ENCODE measurements at places on chromosomes 12 and 14.

DNA sequence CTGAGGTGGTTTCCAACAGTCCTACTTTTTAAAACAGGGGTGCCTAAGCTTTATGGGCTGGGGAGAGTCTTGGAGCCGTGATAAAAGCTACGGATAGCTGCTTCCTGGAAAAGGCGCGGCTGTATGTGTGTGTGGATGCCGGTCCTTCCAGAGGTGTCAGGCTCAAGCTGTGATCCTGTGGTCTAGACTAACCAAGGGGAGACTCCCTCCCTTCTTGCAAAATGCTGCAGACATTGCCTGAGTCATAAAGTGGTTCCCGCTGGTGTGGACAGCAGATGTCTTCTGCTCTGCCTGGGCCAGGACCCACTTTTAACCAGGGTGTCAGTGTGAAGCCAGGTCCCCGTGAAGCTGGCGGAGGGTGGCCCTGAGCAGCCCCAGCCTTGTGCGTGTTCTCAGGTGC is 37.8 kb downstream of the CCDC92 start:
- no peak for DNase-seq

DNA sequence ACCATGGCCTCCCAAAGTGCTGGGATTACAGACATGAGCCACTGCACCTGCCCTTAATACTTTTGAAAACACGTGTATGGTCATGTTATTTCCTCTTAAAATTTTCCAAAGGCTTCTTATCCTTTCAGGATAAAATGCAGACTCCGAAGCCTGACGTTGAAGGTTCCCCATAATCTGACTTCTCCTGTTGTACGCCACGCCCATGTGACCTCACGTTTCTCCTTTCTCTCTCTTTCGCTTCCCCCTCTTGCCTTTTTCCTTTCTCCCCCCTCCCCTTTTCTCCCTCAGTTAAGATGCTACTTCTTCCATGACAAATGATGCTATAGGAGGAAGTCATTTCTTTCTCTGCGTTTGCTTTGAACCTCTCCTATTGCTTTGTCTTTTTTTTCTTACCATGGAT is 266.0 kb downstream of the FBXL14 start:
- no peak for DNase-seq

DNA sequence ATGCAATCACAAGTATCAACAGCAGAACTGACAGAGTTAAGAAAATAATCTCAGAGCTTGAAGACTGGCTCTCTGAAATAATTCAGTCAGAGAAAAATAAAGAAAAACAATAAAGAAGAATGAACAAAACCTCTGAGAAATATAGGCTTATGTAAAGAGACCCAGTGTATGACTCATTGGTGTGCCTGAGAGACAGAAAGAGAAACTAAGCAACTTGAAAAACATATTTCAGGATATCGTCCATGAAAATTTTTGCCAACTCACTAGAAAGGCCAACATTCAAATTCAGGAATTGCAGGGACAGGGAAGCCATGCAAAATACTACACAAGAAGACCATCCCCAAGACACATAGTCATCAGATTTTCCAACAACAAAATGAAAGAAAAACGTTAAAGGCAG is 56.2 kb downstream of the APOBEC1 start:
- DNase-seq, result no peak

- DNase-seq, result no peak
These were observed 25.0 kb downstream of the MFAP5 start for GRCh38 chr12:8637666-8638065.

DNA sequence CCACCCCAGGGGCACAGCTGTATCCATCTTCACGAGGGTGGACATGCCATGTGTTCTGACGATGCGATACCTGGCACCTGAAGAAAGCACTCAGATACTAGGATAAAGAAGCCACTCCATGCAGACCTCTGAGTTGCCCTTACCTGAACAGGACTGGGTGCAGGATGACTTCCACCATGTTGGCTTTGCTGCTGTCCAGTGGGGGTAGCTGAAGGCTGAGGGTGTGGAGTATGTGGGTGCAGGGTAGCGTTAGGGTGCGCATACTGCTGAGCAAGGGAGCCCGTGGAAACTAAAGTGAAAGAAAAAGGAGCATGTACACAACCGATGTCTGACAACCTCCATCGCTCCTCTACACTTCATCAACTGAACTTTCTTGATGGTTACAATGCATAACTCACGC is 51.3 kb downstream of the SH2B3 start:
- no peak for DNase-seq

DNA sequence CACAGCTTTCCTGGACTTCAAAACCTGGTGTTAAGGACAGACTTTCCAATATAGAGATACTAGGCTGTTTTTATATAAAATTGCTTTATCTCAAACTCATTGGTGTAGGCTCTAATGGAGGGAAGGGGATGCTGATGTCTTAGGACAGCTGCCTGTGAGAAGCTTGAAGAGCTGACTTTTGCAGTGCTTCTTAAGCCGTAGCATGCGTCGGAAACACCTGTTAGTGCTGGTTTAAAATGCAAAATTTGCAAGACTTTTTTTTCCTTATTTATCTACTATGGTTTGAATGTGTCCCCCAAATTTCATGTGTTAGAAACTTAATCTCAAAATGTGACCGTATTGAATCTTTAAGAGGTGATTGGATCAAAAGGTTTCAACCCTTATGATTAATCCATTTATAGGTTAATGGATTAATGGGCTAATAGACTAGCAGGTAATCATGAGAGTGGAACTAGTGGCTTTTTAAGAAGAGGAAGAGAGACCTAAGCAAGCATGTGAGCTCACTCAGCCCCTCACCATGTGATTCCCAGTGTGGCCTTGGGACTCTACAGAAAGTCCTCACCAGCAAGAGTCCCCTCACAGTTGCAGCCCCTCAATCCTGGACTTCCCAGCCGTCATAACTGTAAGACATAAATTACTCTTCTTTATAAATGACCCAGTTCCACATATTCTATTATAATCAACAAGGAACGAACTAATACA is 60.9 kb upstream of the FUT8 start:
- no peak for DNase-seq

GRCh38 chr12:101287357-101287756 is 7.5 kb downstream of the UTP20 start:
- no peak for DNase-seq

- no peak for DNase-seq
These were observed 70.0 kb upstream of the DICER1 start for GRCh38 chr14:95227279-95227860.

GRCh38 chr12:112087851-112088250 is 20.7 kb downstream of the NAA25 start:
- DNase-seq, result no peak

DNA sequence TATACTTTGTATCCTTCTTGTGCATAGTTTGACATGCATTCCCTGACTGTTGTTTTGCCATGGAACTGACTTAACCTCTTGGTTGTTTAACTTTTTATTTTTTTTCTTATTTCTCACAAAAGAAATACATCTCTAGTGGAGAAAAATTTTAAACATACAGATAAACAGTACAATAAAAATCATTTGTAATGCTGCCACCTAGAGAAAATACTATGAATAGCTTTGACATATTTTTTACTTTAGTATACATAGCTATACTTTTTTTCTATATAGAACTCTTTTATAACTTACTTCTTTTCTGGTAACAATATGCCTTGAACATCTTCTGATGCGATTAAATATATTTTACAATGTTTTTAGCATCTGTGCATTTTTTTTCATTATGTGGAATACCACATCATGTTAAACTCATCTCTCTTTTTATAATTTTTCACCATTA is 184.5 kb downstream of the AKAP6 start:
- no peak for DNase-seq

- DNase-seq, result no peak
These were observed 73.6 kb downstream of the SRGAP1 start for GRCh38 chr12:63917864-63918799.

DNA sequence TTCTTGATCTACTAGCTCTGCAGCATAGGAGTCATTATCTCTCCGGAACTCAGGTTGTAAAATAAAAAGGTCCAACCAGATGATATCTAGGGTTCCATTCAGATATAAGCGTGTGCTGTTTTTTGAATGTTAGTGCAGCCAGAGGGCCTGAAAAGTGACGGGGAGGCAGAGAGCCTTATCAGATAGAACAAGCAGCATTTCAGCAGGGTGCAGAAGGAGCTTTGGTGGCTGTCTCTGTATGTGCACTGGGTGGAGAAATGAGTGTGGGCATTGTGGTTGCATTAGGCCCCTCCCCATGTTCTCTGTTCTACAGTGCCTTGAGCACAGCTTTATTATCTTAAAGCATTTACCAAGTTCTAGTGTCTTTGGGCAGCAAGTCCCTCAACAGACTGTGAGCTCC is 275.1 kb downstream of the NRXN3 start:
- peak; percentile 77 for DNase-seq

- no peak for DNase-seq
These were observed 25.7 kb downstream of the TSHR start for GRCh38 chr14:80981156-80981555.

GRCh38 chr12:49552014-49552413 is 13.2 kb downstream of the KCNH3 start:
- DNase-seq, result no peak

- no peak for DNase-seq
These were observed 12.5 kb upstream of the MTERF2 start for GRCh38 chr12:106999446-106999845.

DNA sequence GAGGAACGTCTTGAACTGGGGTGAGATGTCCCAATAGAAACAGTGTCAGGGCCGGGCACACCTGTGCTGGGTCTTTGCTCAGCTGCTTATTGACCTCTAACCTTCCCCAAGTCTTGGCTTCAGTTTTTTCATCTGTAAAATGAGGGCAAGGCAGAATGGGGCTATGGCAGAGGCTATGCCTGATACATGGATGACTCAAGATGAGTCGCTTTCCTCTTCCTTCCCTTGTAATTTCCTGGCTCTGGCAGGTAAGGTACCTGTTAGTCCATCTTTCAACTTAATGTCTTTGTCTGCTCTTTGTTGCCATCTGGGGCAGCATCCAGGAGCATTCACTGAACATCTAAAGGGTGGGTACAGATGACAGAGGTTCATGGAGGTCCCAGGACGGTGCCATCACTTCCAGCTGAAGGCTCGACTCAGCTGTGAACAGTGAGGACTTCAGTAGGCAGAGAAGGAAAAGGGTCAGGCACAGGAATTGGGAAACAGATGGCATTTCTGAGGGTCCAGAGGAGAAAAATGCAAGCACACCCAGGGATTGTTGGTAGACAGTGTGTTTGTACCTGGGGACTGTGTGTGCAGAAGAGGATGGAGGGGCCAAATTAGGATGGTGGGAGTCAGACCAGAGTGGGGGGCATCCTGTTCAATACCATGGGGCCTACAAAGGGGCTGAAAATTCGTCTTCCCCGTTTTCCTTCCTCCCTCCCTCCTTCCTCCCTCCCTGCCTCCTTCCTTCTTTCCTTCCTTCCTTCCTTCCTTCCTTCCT is 268.3 kb downstream of the VRK1 start:
- no peak for DNase-seq

DNA sequence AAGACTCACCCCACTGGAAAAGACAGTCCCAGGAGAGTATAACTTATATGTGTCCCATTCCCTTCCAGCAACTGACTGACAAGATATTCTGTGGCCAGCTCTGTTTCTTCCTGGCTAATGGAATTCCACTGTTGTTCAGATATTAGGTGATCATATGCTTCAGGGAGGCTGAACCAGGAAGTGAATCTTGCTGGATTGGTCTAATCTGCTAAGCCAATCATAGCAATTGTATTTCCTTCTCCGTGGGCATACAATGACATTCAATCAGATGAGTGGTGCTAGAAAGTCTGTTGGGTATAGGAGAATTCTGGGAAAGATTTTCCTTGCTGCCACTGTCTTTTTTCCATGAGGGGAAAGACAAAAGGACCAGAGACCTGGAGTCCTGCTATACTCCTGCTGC is 12.1 kb downstream of the PYGL start:
- no peak for DNase-seq

DNA sequence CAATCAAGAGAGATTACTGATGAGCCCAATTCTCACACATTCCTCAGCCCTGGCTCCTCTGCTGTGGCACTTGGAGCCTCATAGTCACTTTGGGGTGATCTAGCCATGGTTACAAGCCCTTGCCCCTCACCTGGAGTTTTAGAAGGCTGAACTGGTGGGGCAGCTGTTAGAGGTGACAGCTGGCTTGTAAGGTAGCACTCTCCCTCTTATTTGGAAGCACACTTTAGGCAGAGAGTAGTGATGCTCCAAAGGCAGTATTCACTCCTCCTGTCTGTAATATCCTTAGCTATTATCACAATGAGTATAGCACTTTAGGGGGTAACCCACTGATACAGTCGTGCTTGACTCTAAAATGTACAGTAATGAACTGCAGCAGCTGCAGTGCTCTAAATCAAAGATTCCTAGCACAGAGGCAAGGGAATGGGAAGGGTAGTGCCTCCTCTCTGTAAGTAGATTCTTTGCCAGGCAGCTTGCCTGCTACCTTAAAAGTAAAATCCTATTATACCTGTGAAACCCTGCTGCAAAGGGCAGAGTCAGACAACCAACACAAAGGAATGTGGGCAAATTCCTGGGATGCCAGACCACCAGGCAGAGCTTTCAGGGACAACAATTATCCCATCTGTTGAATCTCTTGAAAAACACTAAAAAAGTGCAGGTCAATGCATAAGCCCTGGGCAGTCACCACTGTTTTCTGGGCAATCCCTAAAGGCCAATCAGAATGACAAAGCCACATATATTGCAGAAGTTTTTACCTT is 336.3 kb downstream of the NOVA1 start:
- DNase-seq, result no peak

DNA sequence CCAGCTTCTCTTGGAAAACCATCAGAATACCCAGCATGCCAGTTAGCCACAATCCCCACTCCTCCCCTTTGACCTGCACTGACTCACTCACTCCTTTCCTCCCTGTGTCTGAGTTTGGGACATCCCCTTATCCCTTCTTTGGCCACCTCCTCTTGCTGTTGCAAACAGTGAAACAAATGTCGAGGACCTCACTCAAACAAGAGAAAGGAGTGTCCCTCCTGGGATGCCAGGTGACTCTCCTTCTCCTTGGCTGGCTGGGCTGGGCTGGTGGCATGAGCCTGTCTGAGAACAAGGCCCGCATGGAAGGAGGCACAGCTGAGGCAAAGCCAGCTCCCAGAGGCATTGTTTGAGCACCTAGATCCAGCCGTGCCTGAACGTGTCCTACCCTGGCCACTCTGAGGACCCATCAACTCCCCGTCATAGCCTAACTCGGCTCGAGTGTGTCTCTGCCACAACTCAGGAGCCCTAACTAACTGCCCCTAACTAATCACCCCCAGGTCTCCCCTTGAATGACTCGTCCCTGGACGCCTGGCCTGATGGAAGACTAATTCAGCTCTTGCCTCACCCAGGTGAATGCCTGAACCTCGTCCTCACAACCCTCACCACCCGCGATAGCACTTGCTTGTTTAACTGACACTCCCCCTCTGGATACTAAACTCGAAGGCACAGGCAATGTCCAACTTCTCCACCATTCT is 43.0 kb downstream of the NCOR2 start:
- no peak for DNase-seq

DNA sequence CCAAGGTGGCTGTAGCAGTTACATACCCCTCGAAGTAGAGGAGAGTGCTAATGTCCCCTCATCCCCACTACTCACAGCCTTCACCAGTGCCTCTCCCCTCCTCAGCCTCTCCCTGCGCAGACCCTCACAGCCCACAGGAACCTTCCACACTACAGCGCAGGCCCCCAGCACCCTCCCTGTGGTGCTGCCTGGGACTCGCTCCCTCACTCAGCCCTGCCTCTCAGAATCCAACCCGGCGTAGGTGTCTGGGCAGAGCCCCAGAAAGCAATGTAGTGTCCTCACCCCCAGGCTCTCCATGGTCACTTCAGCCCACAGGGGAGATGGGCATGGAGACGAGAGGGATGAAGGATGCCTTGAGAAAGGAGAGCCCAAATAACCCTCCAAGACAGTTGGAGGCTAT is 10.9 kb upstream of the ZNF740 start:
- no peak for DNase-seq

All from hematopoietic multipotent progenitor cell treated with erythropoietin and hydrocortisone succinate and interleukin-3 and kit ligand, for 8 days (in vitro differentiated cells).